ENCODE measurements at places on chromosomes 7 and 10.

DNA sequence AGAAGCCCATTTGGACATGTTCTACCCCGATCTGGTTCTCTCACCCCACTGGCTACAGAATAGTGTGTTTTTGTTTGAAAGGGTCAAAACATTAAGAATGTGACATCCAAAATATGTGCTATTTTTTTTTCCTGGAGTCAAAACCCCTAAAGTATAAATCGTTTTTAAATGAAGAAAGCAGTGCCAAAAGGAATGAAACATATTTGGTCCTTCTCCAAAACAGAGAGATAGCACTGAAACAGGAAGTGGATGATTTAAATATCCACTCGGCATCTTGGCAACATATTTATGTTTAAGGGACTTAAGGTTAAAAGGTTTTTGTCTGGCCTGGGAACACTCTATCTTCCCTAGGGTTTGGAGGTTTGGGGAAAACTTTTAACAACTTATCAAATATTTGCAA is 32.3 kb downstream of the CALD1 start:
- peak; percentile 71 for DNase-seq

- no peak for DNase-seq
Observed at GRCh38 chr10:131072651-131073468, 238.7 kb downstream of the TCERG1L start.

GRCh38 chr7:128017460-128017859 is 13.8 kb downstream of the LRRC4 start:
- DNase-seq, result no peak

DNA sequence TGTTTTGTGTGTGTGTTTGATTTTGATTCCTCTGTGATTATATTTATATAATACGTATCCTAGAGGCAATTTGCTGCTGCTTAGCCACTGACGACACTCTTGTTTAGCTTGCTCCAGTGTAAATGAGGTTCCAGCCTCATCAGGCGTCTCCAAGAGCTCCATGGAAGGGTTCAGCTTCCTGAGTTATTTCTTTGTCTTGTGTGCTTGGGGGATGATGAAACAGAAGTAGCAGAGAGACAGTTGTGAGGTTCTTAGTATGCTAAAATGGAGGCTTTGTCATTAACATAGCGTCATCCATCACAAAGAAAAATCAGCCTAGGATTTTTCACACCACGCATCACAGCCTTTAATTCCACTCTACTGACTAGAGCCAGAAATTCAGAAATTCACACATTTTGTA is 85.1 kb downstream of the KLF6 start:
- DNase-seq, result peak; percentile 43

GRCh38 chr10:11742009-11742778 is at the start of gene ECHDC3:
ECHDC3 (plus strand) TSS chr10:11742382; CDS start chr10:11742577, 195 bp downstream.
- DNase-seq, result peak; percentile 49

GRCh38 chr10:21527598-21528235 is 2.2 kb upstream of the SKIDA1 start:
- DNase-seq, result peak; percentile 64

GRCh38 chr7:93203496-93203895 is 22.8 kb downstream of the HEPACAM2 start:
- DNase-seq, result no peak

- DNase-seq, result no peak
Observed at GRCh38 chr10:62852961-62853702, 37.0 kb upstream of the EGR2 start.

- peak; percentile 14 for DNase-seq
Observed at GRCh38 chr7:14236834-14237233, 247.4 kb upstream of the ETV1 start.

GRCh38 chr7:155587486-155587885 is 41.1 kb upstream of the CNPY1 start:
- DNase-seq, result no peak

DNA sequence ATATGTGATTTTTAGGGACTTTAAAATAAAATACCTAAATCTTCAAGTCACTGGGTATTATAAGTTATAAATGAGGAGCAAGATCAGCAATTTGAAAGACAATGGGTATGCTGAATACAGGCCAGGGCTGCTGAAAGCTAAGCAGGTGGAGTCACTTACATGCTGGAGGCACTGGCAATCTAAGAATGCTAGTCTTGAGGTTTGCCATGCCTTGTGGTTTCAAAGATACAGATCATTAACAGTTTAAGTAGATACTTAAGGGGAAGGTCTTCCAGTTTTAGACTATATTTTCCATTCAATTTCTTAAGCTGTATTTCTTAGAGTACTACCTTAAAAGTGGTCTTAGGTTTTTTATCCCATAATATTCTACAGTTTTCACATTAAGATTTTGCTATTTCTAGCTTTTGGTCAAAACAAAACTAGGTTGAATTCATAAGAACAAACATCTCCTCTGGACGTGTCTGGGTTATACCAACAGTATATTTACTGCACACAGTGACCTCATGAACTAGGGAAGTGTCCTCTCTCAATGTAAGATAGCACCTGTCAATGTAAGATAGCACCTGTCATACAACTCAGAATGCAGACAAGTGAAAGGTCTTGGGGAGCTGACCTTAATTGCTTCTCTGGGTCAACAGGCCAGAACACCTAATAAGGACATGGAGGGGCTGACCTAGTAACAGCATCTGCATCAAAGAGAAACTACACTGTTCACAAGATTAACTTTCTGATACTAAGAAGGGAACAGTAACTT is 2.0 kb downstream of the SRI start:
- no peak for DNase-seq

- DNase-seq, result peak; percentile 36
Observed at GRCh38 chr10:132458586-132459300, 61.7 kb downstream of the PWWP2B start.

GRCh38 chr7:20788420-20788990 is 1.8 kb upstream of the SP8 start:
- DNase-seq, result no peak

GRCh38 chr10:124231168-124232155 is 138.1 kb upstream of the CHST15 start:
- DNase-seq, result no peak

- no peak for DNase-seq
Observed at GRCh38 chr7:77794000-77794399, 4.2 kb downstream of the TMEM60 start.

DNA sequence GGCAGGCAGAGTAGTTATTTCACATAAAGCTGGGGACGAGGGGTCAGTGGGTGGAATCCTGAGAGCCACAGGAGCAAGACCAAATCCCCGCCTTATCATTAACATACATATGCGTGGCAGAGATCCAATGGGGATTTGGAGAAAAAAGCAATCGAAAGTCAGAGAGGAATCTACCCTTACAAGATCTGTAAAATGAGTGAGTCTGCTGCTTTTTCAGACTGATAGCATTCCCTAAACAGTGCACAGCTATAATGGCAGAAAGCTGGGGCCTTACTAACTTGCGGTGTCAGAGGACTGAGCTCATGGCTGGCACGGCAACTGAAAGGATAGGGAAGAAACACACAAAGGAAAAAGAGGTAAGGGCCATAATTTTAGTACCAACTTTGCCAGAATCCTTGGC is 25.0 kb downstream of the GPR22 start:
- DNase-seq, result no peak

GRCh38 chr7:84701524-84702306 is 485.1 kb downstream of the SEMA3D start:
- DNase-seq, result peak; percentile 89

GRCh38 chr10:84077768-84078167 is 61.5 kb upstream of the GHITM start:
- peak; percentile 17 for DNase-seq

All from fibroblast of skin of right biceps (primary cell).